ENCODE measurements at places on chromosomes 1 and 21.

- DNase-seq, result no peak
Observed at GRCh38 chr1:226162898-226163297, 23.6 kb downstream of the ACBD3 start.

DNA sequence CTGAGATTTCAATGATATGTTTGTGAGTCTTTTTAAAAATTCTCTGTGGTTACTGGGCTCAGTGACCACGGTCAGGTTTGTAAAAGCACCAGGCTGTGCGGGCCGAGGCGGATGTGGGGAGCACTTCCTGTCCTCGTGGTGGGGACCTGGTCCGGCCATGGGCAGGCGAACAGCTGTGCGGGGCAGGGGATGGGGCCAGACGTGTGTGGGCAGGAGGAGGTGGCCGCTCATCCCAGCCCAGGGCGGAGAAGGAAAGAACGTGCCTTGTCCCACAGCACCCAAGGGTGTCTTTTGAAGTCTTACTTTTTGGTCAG is 5.2 kb upstream of the OXCT2 start:
- DNase-seq, result no peak

GRCh38 chr21:42348762-42349161 is 2.0 kb downstream of the TFF2 start:
- DNase-seq, result no peak

- no peak for DNase-seq
Observed at GRCh38 chr1:55987491-55988249, 591.7 kb downstream of the PLPP3 start.

GRCh38 chr1:160768295-160768657 is 27.7 kb upstream of the LY9 start:
- peak; percentile 74 for DNase-seq
